ENCODE measurements at places on chromosomes 1 and 21.

DNA sequence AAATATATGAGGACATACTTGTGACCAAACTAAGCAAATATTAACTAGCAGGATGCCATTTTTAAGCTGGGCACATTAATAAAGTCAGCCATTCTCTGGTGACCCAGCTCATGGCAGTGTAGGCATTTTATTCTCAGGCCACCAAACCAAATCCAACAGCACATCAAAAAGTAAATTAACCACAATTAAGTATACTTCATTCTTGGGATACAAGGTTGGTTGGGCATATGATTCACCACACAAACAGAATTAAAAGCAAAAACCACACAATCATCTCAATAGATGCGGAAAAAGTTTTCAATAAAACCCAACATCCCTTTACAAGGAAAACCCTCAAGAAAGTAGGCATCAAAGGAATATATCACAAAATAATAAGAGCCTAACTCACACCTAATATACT is 101.3 kb downstream of the FAF1 start:
- no peak for DNase-seq

- no peak for DNase-seq
Measured at GRCh38 chr1:29436181-29436785, 200.0 kb downstream of the PTPRU start.

GRCh38 chr1:244456586-244456985 is 4.5 kb upstream of the CATSPERE start:
- DNase-seq = no peak

DNA sequence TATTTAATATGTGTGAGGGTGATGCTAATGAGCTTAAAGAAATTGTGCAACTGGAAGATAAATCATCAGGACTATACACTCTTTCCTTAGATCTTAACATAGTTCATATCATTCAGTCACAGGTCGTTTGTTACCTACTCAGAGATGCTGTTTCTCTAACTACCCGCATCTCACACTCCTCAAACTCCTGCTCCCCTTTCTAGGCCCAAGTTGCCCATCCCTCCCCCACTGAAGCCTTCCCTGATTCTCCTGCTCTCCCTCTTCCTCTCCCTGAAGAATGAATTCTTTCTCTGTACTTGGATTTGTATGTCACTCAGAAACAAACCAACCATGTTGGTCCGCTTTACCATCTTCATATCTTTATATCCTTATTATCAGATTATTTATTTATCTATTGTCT is 9.1 kb downstream of the SH3GLB1 start:
- no peak for DNase-seq

GRCh38 chr1:46719689-46720088 is 775 bp upstream of the EFCAB14 start:
- DNase-seq = no peak

GRCh38 chr1:5990913-5991312 is 1.3 kb downstream of the NPHP4 start:
- DNase-seq = no peak

- DNase-seq = no peak
Measured at GRCh38 chr21:46000731-46001641, 19.4 kb downstream of the COL6A1 start.

DNA sequence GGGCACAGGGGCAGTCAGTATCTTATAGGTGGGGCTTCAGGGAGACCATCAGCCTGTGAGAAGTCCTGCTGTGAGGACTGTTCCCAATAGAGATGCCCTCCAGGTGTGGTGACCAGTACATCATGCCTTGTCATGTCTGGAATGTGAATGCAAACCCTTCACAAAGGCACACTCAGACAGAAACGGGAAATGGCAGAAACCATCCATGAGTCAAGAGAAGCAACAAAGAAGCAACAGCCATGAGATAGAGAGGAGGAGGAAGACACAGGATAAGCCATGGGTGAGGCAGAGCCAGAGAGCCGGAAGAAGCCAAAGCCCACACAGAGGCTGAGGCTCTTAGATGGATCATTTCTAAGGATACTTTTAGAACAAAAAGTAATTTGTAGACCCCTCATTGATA is 20.1 kb upstream of the ZP4 start:
- DNase-seq = no peak

- no peak for DNase-seq
Measured at GRCh38 chr1:200343874-200344273, 66.0 kb downstream of the ZNF281 start.

DNA sequence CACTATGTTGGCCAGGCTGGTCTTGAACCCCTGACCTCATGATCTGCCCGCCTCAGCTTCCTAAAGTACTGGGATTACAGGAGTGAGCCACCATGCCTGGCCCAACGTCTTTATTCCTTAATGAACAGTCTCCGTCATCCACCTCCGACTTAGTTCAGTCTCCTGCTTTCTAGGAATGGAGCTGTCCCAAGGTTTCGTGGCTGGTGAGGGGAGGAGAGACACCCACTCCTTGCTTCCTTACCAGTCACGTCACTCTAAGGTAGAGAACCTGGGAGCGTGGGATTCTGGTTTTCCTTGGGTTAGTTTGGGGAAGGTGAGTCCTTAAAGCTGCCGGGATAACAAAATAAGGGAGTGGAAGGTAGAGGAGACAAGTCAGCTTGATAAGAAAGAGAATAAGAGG is 55.0 kb upstream of the ATP2B4 start:
- DNase-seq = no peak

- no peak for DNase-seq
Measured at GRCh38 chr1:89484092-89485038, 40.3 kb upstream of the LRRC8B start.

DNA sequence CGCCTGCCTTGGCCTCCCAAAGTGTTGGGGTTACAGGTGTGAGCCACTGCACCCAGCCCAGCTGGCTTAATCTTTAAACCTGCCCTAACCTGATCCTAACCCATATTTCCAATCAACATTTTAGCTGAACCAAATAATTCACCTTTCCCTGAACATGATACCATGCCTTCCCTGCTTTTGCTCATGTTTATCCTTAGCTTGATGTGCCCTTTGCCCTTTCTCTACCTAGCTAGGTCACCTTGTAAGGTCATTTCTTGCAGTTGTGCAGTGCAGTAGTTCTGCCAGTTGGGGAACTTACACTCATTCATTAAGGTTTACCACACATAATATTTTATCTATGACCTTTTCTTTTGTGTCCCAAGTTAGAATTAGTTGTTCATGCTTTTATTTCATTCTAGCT is 5.3 kb downstream of the UAP1 start:
- DNase-seq = no peak

- DNase-seq = peak; percentile 45
Measured at GRCh38 chr1:20787029-20787839, at the start of gene HP1BP3. Gene HP1BP3 (minus strand): TSS chr1:20787307. CDS start chr1:20780440, 6,867 bp downstream.

- DNase-seq = no peak
Measured at GRCh38 chr1:39050001-39050400, 23.9 kb downstream of the NDUFS5 start.

DNA sequence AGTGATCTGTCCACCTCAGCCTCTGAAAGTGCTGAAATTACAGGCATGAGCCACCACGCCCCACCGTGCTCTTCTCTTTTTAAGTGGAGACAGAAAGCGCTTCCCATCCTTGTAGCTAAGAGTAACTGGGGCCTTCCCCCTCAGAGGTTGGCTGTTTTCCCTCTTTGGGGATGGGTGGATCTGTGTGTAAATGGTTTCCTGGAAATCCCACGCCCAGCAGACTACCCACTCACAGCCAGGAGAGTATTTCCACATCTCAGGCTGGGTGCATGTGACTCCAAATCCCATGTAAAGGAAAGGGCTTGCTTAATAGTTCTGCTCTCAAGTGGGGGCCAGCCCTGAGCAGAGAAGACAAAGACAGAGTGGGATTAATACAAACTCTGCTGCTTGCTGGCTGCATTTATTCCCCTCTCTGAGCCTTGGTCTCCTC is 19.6 kb upstream of the TCEA3 start:
- no peak for DNase-seq

DNA sequence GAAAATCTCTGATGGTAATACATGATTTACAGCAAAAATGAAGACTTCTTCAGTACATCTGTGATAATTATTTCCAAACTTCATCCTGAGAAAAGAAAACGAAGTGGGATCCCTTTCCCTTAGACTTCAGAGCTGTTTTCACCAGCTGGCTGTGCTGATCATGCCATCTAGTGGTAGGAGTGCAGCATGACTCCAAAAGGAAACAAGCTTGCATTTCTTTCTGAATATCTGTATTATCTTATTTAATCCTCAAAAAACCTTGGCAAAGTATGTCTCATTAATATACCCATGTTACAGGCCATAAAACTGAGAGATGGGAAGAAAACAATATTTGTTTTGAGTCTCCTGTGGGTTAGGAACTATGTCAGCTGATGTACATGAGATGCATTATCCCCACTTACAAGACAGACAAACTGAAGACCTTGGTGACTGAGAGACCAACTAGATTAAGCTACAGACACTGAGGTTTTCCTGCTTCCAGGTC is 9.8 kb upstream of the GJA8 start:
- peak; percentile 18 for DNase-seq

- no peak for DNase-seq
Measured at GRCh38 chr1:70762386-70762785, 285.2 kb downstream of the PTGER3 start.

DNA sequence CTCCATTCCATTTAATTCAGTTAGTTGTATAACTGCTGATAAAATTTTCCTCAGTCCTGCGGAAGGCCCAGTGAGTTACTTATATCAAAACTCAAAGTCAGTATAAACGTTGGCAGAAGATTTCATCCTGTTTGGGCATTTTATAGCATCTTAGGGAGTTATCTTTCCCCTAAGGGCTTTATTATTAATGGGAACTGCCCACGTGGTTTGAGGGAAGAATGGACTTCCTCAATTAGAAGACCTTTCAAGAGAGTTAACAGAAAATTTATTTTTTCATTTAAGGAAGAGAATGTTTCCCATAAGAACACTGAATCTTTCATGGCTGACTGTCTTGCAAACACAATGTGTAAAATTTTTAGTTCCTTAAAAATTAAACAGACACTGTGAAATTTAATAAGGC is 400.1 kb downstream of the NEGR1 start:
- no peak for DNase-seq

- DNase-seq = no peak
Measured at GRCh38 chr21:17501107-17502006, 11.5 kb upstream of the CXADR start.

DNA sequence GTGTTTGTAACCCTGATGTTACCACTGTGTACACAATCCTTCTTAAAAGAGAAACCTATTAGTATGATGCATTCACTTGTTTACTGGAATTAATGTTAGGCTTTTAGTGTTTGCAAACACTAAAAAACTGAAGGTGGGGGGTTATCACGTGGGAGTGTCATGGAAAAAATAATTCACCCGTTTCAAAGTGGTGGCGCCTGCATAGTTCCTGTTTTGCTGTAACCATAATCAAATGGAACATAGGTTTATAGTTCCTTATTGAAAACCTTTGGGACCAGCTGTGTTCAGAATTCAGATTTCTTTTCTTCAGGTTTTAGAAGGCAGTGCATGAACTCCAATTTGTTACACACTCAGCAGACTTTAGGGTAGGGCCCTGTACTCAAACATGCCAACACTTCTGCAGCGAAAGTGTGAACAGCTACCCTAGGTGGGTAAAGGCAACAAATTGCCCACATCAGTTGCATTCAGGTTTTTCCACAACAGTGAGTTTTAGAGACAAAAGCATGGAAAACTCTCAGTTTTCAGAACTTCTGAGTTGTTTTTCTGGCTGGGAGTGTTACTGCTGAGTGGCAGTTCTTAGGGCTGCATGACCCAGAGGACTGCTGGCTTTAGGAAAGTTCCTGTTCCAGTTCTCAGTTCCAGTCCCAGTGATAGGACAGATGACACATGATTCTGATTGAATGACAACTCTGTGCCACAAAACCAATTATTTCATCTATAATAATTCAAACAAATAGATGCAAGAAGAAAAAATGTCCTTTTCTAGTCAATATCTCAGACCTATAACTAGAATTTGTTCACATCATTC is 29.1 kb upstream of the IVNS1ABP start:
- no peak for DNase-seq

DNA sequence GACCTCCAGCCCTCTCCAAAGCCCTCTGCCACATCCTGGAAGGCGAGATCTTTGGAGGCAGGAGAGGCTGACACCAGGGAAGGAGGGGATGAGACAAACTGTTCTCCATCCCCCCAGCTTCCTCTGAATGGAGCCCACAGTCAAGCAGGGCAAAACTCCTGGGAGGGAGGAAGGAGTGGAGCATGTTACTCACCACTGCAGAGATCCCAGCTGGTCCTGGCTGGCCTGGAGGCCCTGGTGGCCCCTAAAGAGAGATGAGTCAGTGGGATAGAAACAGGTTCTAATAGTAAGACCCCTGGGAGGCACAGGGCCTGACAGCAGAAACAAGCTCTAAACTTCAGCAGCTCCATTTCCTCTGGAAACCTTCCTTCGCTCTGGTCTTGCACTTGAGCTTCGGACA is 14.0 kb upstream of the PEF1 start:
- no peak for DNase-seq

GRCh38 chr1:14426854-14427253 is 171.6 kb upstream of the KAZN start:
- no peak for DNase-seq

GRCh38 chr1:109944541-109944940 is 33.9 kb downstream of the CSF1 start:
- no peak for DNase-seq

DNA sequence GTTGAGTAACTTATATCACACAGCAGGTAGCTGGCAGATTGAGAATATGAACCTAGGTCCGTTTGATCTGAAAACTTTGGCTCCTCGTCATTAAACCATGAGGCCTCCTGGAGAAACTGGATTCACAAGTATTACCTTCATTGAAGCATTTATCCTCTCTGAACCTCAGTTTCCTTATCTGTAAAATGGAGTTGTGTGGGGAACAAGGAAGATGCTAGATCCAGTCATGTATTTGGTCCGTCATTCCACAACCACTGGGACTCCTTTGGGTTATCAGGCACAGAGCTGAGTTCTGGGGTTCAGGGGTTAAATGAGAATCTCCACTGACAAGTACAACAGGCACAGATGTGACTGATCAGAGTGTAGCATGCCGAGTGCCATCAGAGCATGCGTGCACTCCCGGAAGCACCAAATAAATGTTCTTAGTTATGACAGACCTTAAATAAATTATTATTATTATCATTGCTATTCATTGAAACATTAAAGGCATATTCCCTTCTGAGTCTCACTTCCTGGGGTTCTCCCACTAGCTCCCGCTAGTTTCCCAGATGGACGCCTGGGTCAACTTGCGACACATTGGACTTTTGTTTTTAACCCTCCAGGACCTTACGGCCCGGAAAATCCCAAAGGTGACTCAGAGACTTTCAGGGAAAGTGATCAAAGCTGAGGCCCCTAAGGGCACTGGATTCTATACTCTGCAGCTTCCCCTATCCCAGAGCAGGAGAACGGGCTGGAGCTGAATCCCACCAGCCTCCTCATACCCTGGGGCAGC is 130.6 kb downstream of the PLPP3 start:
- DNase-seq = no peak

GRCh38 chr21:45742247-45742646 is 98.7 kb downstream of the PCBP3 start:
- DNase-seq = no peak

DNA sequence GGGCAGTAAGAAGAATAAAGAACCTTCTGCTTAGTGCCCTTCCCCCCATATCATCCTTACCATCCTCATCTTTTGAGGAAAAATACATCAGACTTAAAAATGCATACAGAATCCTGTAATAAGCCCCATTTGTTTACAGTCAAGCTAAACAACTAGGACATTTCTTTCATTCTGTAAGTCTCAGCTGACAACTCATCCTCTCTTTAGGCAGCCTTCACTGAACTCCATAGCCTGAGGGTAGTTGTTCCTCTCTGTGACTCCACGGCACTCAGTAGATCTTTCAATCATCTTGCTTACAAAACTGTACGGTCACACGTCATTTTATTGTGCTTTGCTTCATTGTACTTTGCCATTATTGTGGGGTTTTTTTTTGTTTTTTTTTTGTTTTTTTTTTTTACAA is 82.5 kb downstream of the NRIP1 start:
- no peak for DNase-seq

All from NCI-H187 (cell line).